ENCODE measurements at places on chromosomes 7 and 10.

GRCh38 chr10:34097682-34098081 lies 717.4 kb downstream of the PARD3 start:
- DNase-seq: no peak

- no peak for DNase-seq
Observed at GRCh38 chr10:43076876-43077420, at the start of gene RET. Gene RET (plus strand): TSS chr10:43077069. CDS start chr10:43077259, 190 bp downstream.

DNA sequence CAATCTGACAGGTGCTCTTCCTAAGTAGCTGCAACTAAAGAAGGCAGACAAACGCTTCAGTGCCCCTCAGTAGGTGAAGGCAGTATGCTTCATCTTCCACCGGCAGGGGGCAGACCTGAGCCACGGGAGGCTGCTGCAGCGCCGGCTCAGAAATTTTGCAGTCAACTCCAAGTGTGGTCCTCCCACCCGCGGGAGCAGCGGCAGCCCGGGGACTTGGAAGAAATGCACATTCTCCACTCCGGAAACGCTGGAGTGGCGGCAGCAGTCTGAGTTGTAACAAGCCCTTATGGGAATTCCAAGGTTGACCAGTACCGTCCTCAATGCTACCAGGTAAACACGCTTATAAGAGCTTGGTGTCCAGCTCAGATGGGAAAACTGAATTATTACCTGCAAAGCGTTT lies 3.4 kb downstream of the IGFBP3 start:
- peak; percentile 78 for DNase-seq

DNA sequence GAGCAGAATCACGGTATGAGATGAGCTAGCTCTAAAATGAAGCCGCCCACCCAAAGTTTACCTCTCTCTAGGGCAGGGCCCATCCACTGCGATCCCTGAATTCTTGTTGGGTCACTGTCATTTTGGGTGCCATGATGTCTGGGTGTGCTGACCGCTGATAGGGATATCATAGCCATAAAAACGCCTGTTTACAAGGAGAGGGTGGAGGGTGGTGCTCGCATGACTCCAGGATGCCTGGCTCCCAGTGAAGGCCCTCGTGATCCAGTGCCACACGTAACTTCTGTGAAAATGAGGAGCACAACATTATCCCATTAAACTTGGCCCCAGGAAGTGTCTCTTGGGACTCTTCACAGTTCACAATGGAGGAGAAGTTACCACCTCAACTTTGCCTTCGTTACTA lies 139.5 kb downstream of the TCF7L2 start:
- no peak for DNase-seq
